ENCODE measurements at places on chromosomes 13 and 19.

- DNase-seq, result no peak
These were observed 122.1 kb downstream of the CYSLTR2 start for GRCh38 chr13:48775804-48776203.

DNA sequence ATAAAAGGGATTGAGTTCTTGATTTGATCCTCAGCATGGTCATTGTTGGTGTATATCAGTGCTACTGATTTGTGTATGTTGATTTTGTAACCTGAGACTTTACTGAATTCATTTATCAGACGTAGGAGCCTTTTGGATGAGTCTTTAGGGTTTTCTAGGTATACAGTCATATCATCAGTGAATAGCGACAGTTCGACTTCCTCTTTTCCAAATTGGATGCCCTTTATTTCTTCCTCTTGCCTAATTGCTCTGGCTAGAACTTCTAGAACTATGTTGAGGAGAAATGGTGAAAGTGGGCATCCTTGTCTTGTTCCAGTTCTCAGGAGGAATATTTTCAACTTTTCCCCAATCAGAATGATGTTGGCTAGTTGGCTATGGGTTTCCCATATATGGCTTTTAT, 27.0 kb downstream of the POMP start:
- DNase-seq, result no peak

DNA sequence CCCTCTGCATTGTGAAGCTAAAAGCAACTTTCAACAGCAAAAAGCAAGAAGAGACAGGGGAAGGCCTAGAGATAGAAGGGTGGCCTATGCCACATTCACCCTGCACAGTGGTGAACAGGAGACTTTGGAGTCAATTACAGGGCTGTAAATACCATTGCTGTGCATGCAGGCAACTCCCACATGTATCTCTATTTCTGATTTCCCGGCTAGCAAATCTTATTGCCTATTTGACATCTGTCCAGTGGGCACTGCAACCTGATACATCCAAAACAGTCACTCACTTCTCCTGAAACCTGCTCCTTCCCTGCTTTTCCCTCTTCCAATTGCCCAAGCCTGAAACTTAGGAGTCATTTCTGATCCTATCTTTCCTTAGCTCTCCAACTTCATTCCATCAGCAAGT, 13.4 kb downstream of the RUBCNL start:
- DNase-seq, result no peak

GRCh38 chr13:111398715-111399299, 78.4 kb downstream of the TEX29 start:
- no peak for DNase-seq

DNA sequence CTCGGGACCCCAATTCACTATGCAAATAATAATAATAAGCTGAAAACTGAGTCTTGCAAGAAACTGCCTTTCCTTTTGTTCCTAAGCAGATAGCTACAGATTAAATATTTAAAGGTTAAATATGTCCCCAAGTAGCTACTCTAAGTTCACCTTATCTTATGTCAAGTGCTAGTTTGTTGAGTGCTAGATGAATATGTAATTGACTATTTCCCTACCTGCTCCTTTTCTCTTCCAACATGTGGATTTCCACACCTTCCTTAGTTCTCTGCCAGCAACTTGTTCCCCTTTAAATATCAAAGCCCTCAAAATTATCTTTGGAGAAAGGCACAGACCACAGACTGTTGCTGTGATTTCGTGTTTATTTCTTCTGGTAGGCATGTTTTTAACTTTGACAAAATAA, 709.2 kb upstream of the SLITRK1 start:
- DNase-seq, result no peak

- DNase-seq, result no peak
These were observed 25.2 kb downstream of the RXFP2 start for GRCh38 chr13:31764556-31764955.

DNA sequence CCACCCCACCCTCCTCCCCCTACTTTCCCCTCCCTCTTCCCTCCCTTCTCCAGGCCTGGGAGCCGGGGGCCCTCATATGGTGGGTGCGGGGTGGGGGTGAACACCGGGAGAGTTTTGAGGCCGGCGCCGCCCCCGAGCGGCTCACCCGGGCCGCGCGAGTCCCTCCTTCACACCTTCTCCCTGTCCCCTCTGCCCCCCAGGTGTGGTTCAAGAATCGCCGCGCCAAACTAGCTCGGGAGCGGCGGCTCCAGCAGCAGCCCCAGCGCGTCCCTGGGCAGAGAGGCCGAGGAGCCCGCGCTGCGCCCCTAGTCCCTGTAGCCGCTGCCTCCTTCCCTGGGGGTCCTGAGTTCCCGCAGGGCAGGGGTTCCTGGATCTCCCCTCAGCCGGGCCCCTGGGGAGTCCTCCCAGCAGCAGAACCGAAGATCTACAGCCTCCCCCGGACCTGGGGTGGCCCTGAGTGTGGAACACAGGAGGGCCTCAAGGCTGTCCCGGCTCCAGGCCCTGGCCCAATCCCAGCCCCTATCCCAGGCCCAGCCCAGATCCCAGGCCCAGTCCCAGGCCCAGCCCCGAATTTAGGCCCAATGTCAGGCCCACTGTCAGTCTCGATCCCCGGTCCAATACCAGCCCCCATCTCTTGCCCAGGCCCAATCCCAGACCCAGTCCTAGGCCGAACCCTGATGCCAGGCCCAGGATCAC, 1.7 kb downstream of the TPRX2 start:
- DNase-seq, result no peak

DNA sequence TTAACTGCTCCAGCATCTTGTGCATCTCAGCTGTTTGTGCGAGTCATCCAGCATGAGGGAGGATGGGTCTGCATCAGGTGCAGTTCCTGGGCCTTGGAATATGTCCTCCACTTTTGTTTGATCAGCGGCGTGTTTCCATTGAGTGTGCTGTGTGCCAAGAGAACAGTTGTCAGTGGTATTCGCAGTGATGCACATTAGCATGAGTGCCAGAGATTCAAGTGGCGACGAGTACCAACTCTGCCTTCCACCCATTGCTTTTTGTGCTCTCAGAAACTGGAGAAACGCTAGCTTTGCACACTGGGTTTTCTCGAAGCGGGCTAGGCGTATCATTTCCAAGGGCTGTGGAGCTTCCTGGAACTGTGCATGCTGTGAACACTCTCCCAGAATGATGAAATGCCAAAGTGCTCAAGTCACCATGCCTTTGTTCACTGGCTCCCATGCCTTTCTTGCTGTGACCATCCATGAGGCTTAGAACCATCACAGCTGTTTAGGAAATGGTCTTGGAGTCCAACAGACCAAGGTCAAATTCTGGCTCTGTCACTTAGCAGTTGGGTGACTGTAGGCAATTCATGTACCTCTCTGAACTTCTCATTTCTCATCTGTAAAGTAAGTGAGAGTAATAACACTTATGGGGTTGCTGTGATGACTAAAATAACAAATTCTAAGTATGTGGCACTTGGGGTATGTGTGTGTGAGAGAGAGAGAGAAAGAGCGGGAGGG, 18.4 kb downstream of the LRCH1 start:
- DNase-seq, result no peak

DNA sequence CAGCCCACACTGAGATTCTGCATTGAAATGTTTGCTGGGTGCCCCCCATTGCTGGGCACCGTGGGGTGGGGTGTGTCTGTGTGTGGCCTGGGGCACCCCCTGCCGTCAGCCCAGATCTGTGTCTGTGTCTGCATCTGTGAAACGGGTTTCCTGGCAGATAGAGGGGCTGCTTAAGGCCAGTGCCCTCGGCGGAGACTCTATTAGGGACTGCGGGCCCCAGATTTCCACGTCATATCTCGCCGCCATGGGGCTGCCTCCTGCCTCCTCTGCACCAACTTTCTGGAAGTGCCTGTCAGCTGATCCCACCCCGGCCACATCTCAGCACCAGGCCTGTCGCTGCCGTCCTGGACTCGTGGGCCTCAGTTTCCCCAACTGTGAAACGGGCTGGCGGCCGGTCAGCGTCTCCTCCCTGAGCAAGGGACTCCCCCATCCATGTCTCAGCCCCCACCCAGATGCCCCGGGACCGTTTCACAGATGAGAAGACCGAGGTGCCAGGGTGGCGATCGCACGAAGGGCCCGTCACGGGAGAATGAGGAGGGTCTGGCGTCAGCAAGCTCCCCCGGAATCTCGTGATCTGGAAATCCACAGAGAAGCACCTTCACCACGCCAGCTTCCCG, 21.4 kb downstream of the ARID3A start:
- no peak for DNase-seq

- no peak for DNase-seq
These were observed 85.9 kb downstream of the SLITRK1 start for GRCh38 chr13:83796364-83796763.

DNA sequence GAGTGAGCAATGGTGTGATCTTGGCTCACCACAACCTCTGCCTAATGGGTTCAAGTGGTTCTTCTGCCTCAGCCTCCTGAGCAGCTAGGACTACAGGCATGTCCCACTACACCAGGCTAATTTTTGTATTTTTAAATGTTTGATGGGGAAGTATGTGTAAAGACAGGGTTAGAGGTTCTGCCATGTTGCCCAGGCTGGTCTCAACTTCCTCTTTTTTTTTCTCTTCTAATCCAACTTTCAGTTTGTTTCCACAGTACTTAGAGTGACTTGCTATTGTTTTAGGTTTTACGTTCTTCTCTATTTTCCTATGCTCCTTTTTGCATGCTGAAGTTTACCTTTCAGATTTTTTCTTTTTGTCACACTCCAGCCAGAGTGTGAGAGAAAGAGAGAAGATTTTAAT, 1433.0 kb downstream of the UQCRFS1 start:
- no peak for DNase-seq

All from stimulated activated CD8-positive, alpha-beta memory T cell treated with anti-CD3 and anti-CD28 coated beads, Interleukin-4, amount 100 ng/mL, for 1 hour (primary cell).